Stimulated activated CD4-positive, alpha-beta T cell treated with anti-CD3 and anti-CD28 coated beads, Interleukin-1b, Interleukin-23, amount 100 ng/mL, for 1 hour (primary cell): ENCODE measurements at places on chromosomes 1 and 21.

DNA sequence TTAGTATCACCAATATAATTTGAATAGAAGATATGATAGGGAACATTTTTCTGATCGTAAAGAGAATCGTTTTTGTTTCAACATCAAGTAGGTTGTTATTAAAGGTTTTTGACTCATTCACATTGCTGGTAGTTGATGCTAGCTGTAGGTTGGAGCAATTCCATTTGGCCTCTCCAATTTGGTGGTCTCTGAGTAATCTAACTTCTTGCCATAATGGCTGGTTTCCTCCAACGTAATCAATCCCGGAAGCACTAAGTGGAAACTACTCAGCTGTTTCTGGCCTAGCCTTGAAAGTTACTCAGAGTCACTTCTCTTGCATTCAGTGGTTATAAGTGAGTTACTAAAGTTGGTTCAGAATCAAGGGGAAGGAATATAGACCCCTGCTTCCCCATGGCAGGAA lies 26.0 kb downstream of the RCOR3 start:
- DNase-seq, result no peak

GRCh38 chr1:75742047-75742625 lies 17.6 kb downstream of the ACADM start:
- DNase-seq, result no peak

- DNase-seq, result no peak
Observed at GRCh38 chr1:91619881-91620280, 119.2 kb downstream of the CDC7 start.

- DNase-seq, result no peak
Observed at GRCh38 chr1:216034506-216034905, 388.7 kb downstream of the USH2A start.

- no peak for DNase-seq
Observed at GRCh38 chr21:32389337-32390015, 3.3 kb downstream of the URB1 start.

GRCh38 chr1:242240077-242240476 lies 241.2 kb upstream of the MAP1LC3C start:
- no peak for DNase-seq

DNA sequence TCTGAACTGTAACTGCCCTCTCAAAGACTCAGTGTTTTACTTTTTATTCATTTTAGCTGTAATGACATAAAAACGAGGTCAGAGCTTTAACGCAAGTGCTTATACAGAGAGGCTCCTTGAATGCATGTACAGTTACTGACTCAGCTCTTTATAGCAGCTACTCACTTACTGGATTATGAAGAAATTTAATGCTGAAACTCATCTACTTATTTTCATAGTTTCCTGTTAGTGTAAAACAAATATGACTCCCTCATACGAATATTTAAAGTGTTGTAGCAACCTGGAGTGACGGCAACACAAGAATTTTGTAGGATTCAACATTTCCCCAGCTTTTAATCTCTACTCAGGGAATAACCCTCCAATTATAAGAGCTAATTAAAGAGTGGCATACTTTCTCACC lies 32.7 kb downstream of the ADSS2 start:
- no peak for DNase-seq

DNA sequence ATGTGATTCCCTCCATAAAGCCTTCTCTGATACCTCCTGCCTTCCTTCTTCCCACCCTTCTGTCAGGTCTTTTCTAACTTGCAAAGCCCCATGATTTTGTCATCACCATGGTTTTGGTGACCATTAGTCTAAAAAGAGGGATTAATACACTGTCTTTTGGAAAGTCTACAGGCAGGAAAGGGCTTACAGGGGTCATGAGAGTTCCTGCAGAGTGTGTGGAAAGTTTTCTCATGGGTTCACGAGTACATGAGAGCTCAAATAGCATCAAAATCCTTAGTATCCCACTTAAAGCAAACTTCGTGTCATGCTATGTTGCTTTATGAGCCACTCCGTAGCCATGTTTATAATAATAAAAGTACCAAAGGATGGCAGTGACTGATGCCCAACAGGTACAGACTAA lies 86.6 kb upstream of the BMP8A start:
- no peak for DNase-seq

DNA sequence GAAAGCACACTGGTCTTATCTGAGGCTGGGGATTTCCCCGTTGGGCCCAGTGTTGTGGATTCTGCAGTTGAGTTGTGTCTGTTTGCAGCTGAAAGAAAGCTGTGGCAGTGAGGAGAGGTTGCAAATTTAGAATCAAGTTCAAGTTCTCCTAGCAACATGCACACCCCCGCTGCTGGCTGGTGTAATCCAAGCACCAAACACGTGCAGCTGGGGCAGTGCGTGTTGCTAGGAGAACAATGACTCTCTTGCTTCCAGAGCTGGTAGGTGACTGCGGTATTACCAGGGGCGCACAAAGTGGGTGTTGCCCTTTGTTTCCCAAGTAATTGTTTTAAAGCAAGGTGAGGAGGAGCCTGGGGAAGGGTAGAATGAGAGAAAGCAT lies 91.5 kb downstream of the IER5 start:
- no peak for DNase-seq

GRCh38 chr1:6475381-6476133 lies 9.6 kb upstream of the TNFRSF25 start:
- peak; percentile 64 for DNase-seq

- no peak for DNase-seq
Observed at GRCh38 chr1:160623227-160623633, 23.6 kb downstream of the SLAMF1 start.

- DNase-seq, result no peak
Observed at GRCh38 chr1:203643213-203644045, 16.8 kb downstream of the ATP2B4 start.

DNA sequence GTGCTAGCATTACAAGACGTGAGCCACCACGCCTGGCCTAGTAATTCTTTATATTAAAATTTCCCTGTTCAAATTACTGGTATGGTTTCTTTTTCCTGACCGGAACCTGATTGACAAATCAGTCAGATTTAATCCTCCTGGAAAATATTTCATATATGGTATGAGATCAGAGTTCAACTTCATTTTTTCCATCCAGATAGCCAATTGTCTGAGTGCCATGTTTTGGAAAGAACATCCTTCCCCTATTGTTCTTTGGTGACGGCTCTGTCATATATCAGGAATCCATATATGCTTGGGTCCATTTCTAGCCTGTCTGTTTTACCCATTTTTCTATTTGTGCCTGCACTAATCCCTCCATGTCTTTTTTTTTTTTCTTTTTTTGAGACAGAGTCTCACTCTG lies 39.1 kb upstream of the KLF17 start:
- no peak for DNase-seq

GRCh38 chr1:246128494-246129069 lies 378.5 kb downstream of the SMYD3 start:
- DNase-seq, result no peak

- no peak for DNase-seq
Observed at GRCh38 chr1:109761227-109762038, 2.3 kb downstream of the EPS8L3 start.

DNA sequence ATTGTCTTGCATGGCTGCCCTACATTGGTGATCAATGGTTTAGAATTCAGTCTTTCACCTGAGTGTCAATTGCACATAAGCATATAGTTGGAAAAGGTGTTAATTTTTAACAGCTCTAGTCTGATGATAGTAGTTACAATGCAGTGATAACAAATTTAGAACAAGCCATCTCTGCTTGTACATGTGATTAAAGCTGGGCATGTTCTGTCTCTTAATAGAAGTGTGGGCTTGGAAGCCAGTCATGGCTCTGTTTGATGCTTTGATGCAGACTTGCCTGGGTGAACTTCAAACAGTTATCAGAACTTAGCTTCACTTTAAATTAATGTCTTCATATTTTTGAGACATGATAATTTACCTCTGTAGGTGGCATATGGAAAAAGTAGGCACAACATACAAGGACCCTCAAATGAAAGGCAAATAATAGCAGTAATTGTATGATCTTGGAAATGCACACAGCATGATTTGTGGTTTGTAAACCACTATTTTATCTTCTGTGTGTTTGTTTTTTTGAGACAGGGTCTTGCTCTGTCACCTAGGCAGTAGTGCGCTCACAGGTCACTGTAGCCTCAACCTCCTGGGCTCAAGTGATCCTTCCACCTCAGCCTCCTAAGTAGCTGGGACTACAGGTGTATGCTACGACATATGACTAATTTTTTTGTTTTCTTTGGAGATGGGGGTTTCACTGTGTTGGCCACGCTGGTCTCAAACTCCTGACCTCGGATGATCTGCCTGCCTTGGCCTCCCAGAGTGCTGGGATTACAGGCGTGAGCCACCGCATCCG lies 3.8 kb downstream of the DDI2 start:
- no peak for DNase-seq

DNA sequence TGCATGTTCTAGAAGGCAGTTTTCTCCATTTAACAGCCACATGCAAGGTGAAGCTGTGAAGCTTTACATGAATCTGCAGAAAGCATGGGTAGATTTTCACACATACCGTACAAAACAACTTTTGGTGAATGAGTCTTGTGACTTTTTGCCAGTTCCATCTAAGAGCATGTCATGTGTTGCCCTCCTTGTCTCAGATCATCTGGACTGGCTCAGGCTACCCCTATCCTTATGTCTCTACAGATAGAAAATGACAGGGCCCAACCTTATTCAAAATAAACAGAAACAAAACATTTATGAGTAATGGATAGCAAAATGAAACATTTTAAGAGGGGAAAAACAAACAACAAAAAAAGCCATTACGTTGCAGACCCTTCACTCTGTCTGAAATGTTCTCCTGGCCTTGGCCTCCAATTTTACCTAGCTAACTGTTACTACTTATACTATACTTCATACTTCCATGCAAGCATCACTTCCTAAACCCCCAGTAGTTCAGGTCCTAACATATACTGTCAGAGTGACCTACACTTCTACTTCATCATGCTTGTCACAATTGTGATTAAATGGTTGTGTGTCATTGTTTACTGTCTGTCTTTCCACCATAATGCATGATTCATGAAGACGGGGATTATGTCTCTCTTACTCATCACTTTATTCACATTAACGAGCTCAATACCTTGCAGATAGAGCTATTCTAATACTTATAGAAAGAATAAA lies 39.0 kb downstream of the LRRC8C start:
- no peak for DNase-seq

DNA sequence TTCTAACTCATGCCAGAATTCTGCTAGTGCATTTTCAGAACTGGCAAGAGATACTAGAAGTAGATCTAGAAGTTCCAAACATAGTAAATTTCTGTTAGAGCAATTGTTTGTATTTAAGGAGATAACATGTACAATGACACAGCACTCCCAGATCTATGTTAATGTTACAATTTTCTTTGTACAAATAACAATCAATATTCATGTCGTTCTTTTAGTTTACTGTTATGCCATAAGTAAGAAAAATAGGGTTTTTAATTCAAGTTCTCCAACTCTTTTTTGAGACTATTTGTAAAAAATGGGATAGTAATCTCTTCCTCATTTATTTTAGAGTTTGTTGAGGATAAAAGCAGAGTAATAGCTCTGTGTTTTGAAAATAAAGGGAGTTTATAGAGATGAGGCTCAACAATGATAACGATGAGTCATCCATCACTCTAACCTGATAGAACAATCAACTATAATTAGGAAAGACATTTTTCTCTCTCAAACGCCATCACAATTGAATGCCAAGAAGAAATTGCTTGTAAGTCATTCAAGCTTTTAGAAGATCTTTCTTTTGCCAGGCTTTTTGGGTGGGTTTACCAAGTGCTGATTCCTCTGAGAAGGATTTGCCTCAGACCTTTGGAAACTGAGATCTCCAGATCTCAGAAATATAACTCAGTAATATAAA lies 638 bp downstream of the CD84 start:
- no peak for DNase-seq

DNA sequence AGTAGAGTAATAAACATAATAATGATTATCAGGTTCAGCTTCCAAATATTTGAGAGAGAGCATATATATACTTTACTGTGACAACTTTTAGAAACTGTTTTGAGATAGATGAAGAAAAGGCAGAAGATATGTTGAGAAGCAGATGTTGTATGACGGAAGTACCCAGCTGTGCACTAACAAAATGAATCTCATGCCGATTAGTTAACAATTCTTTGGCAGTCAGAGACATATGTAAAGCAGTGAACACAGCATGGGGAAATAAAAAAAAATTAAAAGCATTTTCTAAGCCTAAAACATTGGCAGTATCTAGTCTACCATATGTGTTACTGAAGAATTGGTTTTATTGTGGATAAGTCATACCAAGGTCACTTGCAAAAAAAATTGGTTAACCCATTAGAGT lies 51.8 kb downstream of the MAGI3 start:
- no peak for DNase-seq

DNA sequence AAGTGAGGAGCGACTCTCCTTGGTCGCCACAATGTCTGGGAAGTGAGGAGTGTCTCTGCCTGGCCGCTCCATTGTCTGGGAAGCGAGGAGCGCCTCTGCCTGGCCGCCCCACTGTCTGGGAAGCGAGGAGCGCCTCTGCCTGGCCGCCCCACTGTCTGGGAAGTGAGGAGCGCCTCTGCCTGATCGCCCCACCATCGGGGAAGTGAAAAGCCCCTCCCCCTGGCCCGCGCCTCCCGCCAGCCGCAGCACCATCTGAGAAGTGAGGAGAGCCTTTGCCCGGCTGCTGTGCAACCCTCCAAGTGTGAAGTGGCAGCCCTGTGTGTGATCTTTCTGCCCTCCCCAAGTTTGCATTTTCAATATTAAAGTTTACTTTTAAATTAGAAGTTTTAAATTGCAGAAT lies 95.0 kb upstream of the PPP2R5A start:
- DNase-seq, result no peak

- DNase-seq, result no peak
Observed at GRCh38 chr1:159171688-159172501, 480 bp downstream of the CADM3 start.

GRCh38 chr1:15616373-15617172 lies 685 bp upstream of the DDI2 start:
- no peak for DNase-seq

GRCh38 chr1:226674892-226675714 lies 64.0 kb downstream of the ITPKB start:
- peak; percentile 62 for DNase-seq

DNA sequence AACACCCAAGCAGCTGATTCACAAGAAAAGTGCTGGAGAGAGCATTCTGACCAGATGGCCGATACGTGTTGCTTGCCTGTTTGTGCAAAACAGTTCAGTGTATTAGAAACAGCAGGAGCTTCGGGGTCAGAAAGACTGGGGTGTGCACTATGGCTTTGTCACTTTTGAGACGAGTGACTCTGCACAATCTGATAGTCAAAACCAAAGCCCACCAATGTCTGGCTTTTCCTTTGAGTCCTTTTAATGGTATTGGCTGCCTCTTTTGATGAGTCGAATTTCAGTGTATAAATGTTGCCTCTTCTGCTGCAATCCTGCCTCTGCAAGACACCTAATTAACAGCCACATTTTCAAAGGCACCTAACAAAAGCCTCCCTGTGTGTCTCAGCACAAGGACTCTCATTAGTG lies 444.6 kb downstream of the AJAP1 start:
- no peak for DNase-seq

- no peak for DNase-seq
Observed at GRCh38 chr1:183702087-183702812, 49.1 kb upstream of the APOBEC4 start.

GRCh38 chr1:8046391-8046790 lies 20.3 kb upstream of the ERRFI1 start:
- DNase-seq, result no peak

DNA sequence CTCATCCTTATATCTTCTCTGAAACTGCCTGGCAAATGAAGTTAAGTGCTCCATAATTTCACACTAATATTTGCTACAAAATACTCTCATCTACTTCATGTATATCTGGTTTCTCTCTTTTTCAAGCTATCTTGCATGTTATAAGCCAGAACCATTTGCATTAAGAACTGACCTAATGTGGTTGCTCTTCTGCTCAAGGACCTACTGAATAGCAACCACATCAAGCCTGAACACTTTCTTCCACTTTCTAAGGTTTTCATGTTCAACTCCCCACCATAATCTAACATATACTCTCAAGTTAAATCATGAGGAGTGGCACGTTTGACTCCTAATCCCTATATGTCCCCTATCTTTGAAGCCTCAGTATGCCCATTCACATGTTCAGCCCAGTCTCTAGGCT lies 27.2 kb downstream of the RGS1 start:
- DNase-seq, result no peak
